ENCODE measurements at places on chromosomes 7 and 10.
A peak's percentile ranks its signal among the peaks of the same experiment; 100 is the strongest.

DNA sequence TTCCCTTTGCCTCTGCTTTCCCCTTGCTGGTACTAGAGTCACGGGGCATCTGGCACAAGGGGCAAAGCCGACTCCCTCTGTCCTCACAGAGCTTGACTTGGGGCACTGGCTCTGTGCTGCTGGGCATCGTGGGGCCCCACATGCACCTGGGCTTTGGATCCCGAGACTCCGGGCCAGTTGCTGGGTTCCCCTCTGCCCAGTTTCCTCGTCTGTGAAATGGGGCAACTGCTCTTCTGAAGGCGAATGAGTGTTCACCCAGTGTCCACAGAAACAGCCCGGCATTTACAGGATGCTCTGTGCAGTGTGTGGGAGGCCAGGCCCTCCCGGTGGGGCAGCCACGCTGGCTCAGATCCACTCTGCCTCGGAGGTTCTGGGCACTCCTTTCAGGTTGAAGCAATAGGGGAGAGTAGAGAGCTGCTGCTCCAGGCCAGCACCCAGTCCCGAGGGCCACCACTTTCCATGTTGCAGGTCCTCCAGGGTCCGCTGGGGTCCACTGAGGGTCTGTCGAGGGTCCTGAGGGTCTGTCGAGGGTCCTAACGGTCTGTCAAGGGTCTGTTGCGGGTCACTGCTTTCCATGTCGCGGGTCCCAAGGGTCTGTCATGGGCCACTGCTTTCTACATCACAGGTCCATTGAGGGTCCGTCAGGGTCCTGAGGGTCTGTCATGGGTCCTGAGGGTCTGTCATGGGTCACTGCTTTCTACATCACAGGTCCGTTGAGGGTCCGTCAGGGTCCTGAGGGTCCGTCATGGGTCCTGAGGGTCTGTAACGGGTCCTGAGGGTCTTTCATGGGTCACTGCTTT, 103.6 kb downstream of the VIPR2 start:
- DNase-seq: no peak

DNA sequence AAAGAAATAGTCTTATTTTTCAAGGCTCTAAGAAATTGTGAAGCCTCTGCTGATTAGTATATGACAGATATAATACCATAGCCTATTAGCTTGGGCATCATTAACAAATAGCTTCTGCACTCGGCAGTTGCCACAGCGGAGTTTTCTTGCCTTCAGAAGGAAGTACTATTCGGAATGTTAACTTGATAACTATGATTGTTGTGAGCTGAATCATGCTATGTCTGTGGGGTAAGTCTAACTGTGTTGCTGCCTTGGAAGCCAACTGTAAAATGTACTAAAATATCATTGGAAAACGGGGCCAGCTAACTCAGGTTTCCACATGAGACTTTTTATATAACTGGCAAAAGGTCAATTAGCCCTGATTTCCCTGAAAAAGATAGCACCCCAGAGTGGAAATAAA, 93.2 kb downstream of the TWIST1 start:
- DNase-seq: no peak

DNA sequence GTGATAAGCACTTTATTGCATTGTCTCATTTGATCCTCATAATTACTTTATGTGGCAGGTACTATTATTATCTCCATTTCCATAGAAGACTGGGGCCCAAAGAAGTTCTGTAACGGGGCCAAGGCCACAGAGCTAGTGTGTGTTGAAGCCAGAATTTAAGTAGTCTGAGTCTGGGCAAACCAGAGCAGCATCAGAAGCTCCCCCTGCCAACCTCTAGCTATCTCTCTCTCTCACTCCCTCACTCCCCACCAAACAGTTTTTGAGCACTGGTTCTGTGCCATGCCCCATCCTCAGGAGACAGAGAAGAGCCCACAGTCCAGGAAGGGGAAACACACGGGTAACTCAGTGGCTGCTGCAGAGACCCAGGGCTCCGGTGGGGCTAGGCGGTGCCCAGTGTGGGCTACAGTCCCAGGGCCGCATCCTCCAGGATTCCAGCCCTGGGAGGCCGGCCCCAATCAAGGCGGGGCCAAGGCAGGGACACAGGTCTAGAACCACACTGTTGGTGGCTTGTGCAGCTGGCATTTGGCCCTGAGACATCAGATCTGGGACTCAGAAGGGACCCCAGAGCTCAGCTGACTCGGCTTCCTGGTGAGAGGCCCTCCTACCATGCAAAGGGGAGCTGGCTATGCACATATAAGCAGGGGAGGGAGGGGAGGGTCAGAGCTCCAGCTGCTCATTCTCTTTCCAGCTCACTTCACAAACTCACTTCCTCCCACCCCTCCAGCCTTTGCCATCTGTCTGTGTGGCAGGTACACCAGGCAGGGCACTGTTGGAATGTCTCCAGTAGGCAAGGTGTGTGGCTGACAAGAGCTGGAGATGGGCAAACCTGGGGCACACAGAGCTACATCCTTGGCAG, 34.4 kb downstream of the COL13A1 start:
- no peak for DNase-seq

DNA sequence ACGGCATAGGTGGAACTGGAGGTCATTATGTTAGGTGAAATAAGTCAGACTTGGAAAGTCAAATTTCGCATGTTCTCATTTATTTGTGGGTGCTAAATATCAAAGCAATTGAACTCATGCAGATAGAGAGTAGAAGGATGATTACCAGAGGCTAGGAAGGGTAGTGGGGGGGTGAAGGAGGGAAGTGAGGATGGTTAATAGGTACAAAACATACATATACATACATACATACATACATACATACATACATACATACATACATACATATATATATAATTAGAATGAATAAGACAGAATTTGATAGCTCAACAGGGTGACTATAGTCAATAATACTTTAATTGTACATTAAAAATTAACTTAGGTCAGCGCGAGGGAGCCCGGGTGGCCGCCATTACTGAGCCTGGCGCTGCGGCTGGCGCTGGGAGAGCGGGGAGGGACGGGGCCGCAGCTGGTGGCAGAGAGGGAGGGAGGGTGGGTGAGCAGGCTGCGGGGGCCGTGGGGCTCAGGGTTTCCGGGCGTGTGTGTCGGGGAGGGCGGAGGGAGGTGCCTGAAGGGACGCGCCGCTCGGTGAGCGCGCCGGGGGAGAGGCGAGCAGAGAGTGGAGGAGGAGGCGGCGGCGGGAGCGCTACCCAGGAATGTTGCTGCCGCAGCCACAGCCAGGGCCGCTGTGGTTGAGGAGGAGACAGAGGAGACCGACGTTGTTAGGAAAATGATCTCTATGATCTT, 85.8 kb upstream of the EGFR start:
- DNase-seq: peak; percentile 77

GRCh38 chr10:71615538-71616329, 103.8 kb downstream of the C10orf105 start:
- no peak for DNase-seq

DNA sequence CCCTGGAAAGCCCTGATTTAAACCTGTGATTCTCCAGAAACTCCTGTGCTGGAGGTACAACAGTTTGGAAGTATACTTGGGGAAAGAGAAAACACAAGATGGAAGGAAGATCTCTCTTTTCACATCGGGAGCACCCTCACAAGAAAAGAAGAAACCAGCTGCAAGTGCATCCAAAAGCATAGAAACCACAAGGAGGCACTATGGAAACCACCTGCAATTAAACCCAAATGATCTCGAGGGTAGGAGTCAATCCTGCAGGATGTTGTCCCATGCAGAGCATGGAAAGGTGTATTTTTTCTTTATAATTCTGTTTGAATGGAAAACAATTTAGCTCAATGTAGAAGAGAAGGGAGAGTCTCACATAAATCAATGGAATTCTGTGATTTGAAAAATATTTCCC, 210.5 kb downstream of the TWIST1 start:
- DNase-seq: no peak

- no peak for DNase-seq
Observed at GRCh38 chr10:98556061-98556460, 109.3 kb upstream of the HPS1 start.

DNA sequence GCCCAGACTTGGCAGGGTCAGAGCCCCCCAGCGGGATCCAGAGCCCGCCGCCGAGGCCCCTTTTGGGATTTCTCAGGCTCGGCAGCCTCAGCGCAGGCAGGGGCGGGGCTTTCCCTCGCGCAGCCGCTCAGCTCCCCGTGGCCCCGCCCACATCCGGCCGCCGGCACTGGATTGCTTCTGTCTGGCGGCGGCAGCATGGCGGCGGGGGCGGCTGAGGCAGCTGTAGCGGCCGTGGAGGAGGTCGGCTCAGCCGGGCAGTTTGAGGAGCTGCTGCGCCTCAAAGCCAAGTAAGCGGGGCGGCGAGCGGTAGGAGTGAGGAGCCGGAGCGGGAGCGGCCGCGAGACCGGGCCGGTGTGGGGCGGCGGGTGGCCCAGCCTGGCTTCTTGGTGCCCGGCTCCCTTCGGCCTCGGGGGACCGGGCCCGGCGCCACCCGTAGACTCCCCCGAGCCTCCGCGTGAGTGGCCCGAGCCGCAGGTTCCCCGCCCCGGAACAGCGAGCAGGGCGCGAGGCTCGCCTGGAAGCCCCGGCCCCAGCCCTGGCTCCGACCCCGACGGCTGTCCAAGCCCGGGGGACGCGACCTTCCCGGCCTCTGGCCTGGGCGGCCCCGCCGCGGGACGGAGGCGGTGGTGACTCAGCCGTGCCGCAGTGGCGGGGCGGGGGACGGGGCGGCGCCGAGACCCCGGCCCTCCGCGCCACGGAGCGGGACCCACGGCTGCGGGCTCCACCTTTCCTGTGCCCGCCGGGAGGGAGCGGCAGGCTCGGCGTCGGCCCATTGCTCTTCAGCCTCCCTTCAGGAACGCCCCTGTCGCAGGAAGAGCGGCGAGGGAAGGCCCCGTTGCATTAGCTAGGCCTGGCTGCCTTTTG, at the start of gene GLRX3:
Gene GLRX3, plus strand, starts transcription at position 166 of the 864 bp plus-strand sequence. Its CDS starts 30 bp downstream, at position 196.
- peak; percentile 93 for DNase-seq

DNA sequence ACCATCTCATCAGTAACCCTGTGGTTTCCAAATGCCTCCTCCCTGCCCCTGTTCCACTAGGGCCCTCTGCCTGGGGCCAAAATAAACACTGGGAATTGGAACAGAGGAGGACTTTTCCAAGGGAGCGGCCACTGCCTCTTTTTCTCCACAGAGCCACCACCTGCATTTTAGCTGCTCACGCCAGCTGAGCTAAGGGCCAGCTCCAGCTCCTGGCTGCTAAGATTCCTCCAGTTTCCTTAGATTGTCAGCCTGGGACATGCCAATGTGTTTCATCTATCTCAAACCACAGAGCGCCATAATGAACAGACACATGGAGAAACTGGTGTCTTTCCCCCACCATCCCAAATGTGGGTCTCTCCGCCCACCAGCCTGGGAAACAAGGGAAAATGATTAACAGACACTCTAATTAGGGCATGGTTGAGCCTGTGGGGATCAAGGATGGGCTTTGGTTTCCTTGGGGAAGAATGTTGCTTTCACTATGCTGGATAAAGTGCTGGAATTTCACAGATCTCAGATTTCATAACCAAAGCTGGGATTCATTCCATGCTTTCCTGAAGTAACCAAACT, 52.2 kb downstream of the ASB13 start:
- DNase-seq: no peak

DNA sequence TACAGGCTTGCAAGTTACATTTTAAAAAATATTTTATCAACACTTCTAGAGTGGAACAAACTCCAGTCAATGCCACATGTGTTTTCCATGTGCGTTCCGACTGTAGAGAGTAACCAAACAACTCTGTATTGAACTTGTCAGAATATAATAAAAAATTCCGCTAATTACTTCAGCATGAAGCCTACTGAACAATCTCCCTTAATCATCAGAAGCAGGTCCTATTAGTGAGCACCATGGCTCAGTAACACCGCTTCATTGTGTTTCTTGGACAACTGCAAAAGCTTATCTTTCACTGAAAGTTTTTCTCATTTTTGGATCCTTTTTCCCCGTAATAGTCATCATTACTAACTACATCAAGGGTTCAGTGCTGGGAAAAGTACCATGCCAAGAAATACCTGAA, 117.0 kb downstream of the MKX start:
- DNase-seq: no peak

DNA sequence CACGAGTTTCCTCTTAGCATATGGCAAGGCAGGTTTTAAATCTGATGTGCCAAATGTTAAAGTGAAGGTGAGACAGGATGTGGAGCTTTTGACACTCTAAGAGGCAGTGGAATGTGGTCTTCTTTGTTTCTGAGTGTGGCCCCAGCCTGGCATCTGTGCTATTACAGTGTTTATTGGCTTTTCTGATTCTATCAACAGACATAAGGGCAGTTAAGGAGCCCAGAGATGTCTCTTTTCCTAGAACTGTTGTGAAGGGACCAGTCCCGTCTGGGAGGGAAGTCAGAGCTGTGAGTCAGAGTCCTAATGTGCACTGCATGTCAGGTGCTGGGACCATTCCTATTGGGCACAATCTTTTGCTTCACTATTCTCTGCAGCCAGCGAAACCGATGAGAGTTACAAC, 32.5 kb downstream of the TRUB1 start:
- DNase-seq: no peak

DNA sequence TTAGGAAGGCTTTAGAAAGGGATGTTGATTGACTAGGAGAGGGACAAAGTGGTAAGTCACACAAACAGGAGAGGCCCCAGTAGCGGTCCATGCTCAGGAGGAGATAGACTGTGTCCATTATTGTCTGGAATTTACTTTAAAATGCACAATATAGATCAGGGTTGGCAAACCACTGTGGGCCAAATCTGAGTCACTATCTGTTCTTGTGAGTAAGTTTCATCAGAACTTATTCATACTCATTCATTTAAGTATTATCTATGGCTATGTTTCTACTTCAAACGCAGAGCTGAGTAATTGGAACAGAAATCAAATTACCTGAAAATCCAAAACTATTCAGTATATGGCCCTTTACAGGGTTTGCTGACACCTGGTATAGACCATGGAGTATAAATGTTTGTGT, 166.5 kb downstream of the COL28A1 start:
- no peak for DNase-seq

DNA sequence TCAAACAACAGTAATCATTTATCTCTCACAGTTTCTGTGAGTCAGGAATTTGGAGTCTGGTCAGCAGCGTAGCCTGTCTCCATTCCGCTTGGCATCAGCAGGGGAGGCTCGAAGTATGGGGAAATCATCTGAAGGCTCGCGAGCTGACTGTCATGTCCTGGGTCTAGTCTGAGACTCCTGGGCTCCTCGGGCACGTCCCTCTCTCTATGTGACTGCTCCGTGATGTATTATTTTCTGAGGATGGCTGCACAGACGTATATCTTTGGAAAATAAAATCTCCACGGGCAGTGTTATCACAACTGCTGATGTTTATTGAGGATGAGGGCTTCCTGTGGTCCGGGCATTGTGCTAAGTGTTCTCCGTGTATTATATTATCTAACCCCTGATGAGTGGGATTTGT, 23.3 kb upstream of the PCGF5 start:
- DNase-seq: no peak

- DNase-seq: no peak
Observed at GRCh38 chr10:29023678-29024077, 265.2 kb upstream of the LYZL1 start.

GRCh38 chr7:117036053-117036669, 82.9 kb downstream of the ST7 start:
- no peak for DNase-seq

All from WTC11 (cell line).